Activated naive CD8-positive, alpha-beta T cell treated with anti-CD3 and anti-CD28 coated beads, Interleukin-2, amount 10 ng/mL, durations not matched to agents 7 days and 5 days (primary cell): ENCODE measurements at places on chromosomes 12 and 14. TPM values are rescaled to one million over a fixed set of nuclear protein-coding genes. Genes with fewer than 3 reads are reported as not detected.

GRCh38 chr12:99498756-99499155, 148.8 kb upstream of the GARIN6 start:
- H3K27ac ChIP-seq, result no peak overlapping the region
- no peak for DNase-seq
- H3K27me3 ChIP-seq, result no peaks in the 10 kb centered on the region
- H3K4me1 ChIP-seq, result no peaks in the 10 kb centered on the region
- no peak overlapping the region for H3K4me3 ChIP-seq

- peaks cover 31% of the 10 kb centered on the region for H3K27me3 ChIP-seq
- DNase-seq, result no peak
- no peaks in the 10 kb centered on the region for H3K36me3 ChIP-seq
- H3K4me1 ChIP-seq, result no peaks in the 10 kb centered on the region
Measured at GRCh38 chr14:22721213-22721612, 45.3 kb upstream of the OXA1L start.

GRCh38 chr12:105502426-105502930, 172.0 kb downstream of the C12orf75 start:
- no peak for DNase-seq
- no peak overlapping the region for H3K4me3 ChIP-seq
- H3K4me1 ChIP-seq, result peaks cover 3% of the 10 kb centered on the region
- H3K27me3 ChIP-seq, result peaks cover 20% of the 10 kb centered on the region
- no peaks in the 10 kb centered on the region for H3K36me3 ChIP-seq
- no peak overlapping the region for H3K27ac ChIP-seq

SIX1 gene
- total RNA-seq, result not detected

GRCh38 chr14:66804141-66804540, 296.2 kb downstream of the GPHN start:
- no peak for DNase-seq
- peaks cover 15% of the 10 kb centered on the region for H3K36me3 ChIP-seq
- H3K4me3 ChIP-seq, result no peak overlapping the region
- no peaks in the 10 kb centered on the region for H3K4me1 ChIP-seq
- H3K27ac ChIP-seq, result no peak overlapping the region

GRCh38 chr12:124457287-124458219, 109.9 kb downstream of the NCOR2 start:
- H3K27ac ChIP-seq, result peak overlapping the region; percentile 86
- H3K27me3 ChIP-seq, result no peaks in the 10 kb centered on the region

LGR5 gene
- total RNA-seq, result not detected

DNA sequence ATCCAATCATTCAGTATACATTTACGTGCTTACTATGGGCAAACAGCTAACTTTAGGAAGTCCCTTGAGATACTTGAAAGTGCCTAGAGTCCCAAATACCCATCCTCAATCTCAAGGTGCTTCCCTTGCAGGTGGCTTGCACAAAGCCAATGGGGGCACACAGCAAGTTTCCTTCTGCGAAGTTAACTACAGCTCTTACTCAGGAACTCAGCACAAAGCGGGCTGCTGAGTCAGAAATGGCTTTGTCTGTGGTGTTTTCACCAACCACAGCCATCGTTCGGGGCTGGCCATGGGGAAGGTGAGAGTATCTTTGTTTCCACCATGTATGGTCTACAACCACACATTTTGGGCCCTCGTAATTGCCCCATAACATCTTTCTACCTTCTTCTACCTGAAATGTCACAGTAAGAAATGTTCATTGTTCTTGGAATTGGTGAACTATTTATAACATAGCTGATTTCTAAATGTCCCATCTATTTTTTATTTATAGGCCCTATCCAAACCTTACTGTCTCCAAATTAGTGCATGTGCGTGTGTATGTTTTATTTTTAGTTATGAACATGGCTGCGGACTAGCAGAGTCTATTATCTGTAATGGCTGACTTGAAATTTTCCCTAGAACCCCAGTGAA, 13.9 kb downstream of the MFAP5 start:
- peaks cover 6% of the 10 kb centered on the region for H3K27me3 ChIP-seq
- peaks cover 43% of the 10 kb centered on the region for H3K4me1 ChIP-seq
- H3K27ac ChIP-seq, result peak overlapping the region; percentile 27
- DNase-seq, result peak; percentile 76
- peaks cover 8% of the 10 kb centered on the region for H3K36me3 ChIP-seq

ITGA7 gene
- total RNA-seq, result 4.2 TPM

DNA sequence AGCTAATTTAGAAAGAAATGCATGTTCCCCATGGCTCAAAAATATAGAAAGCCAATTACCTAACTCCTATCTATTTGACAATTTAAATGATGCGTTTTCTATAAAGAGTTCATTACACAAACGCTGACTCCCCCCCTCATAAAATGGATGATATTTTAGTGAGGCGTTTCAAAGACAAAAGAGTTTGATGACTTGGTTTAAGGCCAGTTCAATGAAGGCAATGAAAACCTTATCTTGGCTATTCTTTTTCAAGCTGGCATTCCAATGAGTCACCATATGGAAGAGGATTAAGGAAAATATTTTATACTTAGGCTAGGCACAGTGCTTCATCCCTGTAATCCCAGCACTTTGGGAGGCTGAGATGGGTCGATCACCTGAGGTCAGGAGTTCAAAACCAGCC, 62.7 kb downstream of the HMGA2 start:
- DNase-seq, result no peak
- H3K36me3 ChIP-seq, result no peaks in the 10 kb centered on the region
- H3K4me1 ChIP-seq, result no peaks in the 10 kb centered on the region
- no peak overlapping the region for H3K27ac ChIP-seq

IGF1 gene
- 1.3 TPM for total RNA-seq

- no peak for DNase-seq
- no peaks in the 10 kb centered on the region for H3K4me1 ChIP-seq
- no peak overlapping the region for H3K27ac ChIP-seq
- H3K36me3 ChIP-seq, result no peaks in the 10 kb centered on the region
- no peaks in the 10 kb centered on the region for H3K27me3 ChIP-seq
Measured at GRCh38 chr12:99224237-99224636, 423.3 kb upstream of the GARIN6 start.

OAS2 gene
- total RNA-seq, result 245 TPM

BRI3BP gene
- total RNA-seq, result 17.2 TPM

ADAMTS20 gene
- not detected for total RNA-seq

DNA sequence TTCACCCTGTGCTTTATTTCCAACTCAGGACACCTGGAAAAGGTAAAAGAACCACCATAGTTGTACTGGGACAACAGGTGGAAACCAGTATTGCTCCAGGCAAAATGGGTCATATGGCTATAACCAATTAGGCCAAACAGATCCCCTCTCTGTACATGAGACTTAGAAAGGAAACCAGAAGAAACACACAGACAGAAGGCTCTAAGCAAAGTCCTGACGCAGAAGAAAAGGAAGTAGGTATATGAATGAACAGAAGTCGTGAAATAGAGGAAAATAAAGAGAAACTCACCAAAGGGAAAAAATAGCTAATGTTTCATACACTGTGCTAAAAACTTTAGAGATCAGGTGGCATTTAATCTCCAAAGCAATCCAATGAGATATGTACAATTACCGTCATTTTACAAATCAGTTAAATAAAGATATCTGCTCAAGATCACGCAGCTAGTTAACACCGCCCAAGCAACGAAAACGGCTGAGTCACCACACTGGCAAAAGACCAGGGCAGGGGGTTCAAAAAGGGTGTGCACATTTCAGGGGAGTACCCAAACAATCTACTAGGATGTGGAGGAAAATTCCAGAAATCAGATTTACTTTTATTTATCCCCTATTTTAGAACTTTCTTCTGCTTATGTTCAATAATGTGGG, 82.3 kb downstream of the ITPR2 start:
- H3K4me3 ChIP-seq, result peak overlapping the region; percentile 9
- peak overlapping the region; percentile 19 for H3K27ac ChIP-seq
- H3K4me1 ChIP-seq, result peaks cover 42% of the 10 kb centered on the region
- peaks cover 27% of the 10 kb centered on the region for H3K36me3 ChIP-seq

- no peaks in the 10 kb centered on the region for H3K27me3 ChIP-seq
- H3K4me1 ChIP-seq, result no peaks in the 10 kb centered on the region
- no peak overlapping the region for H3K4me3 ChIP-seq
- no peaks in the 10 kb centered on the region for H3K36me3 ChIP-seq
Measured at GRCh38 chr12:66514581-66514980, 164.3 kb downstream of the GRIP1 start.

CLEC6A gene
- total RNA-seq, result not detected

DNA sequence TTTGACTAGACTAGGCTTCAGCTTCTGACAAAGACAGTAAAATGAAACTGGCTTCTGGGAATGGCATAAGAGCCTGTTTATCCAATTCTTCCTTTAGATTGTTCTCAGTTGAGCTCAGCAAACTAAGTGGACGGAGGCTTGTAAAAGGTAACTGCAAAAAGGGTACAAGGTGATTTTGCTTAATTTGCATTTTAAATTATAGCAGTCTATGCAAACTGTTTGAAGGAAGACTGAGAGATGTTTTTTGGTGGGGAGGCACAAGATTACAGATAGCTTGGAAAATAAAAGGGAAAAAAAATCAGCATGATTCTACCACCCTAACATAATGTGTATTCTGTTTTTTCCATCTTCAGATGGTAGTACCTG, 5.0 kb downstream of the SUSD6 start:
- H3K27me3 ChIP-seq, result no peaks in the 10 kb centered on the region
- peaks cover 21% of the 10 kb centered on the region for H3K36me3 ChIP-seq
- peak overlapping the region; percentile 98 for H3K27ac ChIP-seq
- DNase-seq, result no peak
- H3K4me1 ChIP-seq, result peaks cover 83% of the 10 kb centered on the region

DLGAP5 gene
- total RNA-seq, result 84.8 TPM

- no peaks in the 10 kb centered on the region for H3K36me3 ChIP-seq
- no peak overlapping the region for H3K4me3 ChIP-seq
- peak; percentile 6 for DNase-seq
- no peak overlapping the region for H3K27ac ChIP-seq
Measured at GRCh38 chr14:69317102-69317755, 57.3 kb downstream of the GALNT16 start.

DNA sequence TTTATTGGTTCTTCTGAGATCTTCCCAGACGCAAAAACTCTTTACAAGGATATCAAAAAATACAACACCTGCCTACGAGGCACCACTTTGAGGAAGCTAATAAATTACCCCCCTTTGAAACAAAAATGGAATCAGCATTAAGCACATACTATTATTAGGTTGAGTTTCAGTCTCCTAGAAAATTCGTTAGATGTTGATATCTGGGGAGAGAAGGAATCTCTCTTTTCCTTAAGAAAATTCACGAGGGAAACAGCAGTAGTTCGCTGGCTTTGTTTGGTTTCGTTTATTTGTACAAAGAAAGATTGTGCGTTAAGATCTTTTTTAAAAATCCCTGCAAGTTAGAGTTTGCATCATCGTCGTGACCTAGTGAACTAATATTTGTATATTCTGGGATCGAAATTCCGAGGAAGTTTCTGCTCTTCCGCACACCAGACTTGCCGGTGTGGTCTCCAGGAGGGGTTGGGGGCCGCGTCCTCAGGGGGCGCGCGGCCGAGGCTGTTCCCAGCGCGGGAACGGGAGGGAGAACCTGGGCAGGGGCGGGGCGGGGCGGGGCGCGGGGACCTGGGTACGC, 12.1 kb downstream of the NKX2-1 start:
- peaks cover 2% of the 10 kb centered on the region for H3K4me1 ChIP-seq
- DNase-seq, result no peak
- peaks cover 86% of the 10 kb centered on the region for H3K27me3 ChIP-seq
- peaks cover 3% of the 10 kb centered on the region for H3K36me3 ChIP-seq
- no peak overlapping the region for H3K27ac ChIP-seq

- no peaks in the 10 kb centered on the region for H3K27me3 ChIP-seq
- H3K36me3 ChIP-seq, result no peaks in the 10 kb centered on the region
- no peak overlapping the region for H3K27ac ChIP-seq
- no peak for DNase-seq
- no peaks in the 10 kb centered on the region for H3K4me1 ChIP-seq
Measured at GRCh38 chr12:79444089-79444488, 246.7 kb downstream of the PAWR start.

GRCh38 chr12:120230326-120230973, 29.5 kb upstream of the RPLP0 start:
- H3K27ac ChIP-seq, result peak overlapping the region; percentile 88
- H3K4me1 ChIP-seq, result peaks cover 68% of the 10 kb centered on the region
- no peak for DNase-seq
- peak overlapping the region; percentile 80 for H3K4me3 ChIP-seq
- peaks cover 3% of the 10 kb centered on the region for H3K36me3 ChIP-seq
- H3K27me3 ChIP-seq, result no peaks in the 10 kb centered on the region

DNA sequence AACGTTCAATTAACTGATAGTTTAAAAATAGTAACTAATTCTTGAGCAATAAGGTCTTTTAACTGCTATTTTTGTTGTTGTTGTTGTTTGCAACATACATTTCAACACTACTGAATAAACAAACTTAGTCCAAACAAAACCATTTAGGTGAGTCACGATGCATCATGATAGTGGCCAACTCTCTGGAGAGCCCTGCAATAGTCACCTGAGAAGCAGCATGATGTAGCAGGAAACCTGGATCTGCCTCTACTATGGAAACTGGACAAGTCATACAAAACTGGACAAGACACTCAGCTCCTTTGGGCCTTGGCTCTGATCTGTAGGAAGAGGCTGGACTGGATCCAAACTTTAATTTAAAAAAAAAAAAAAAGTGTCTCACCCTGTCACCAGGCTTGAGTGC, 117.3 kb downstream of the MED13L start:
- H3K4me1 ChIP-seq, result peaks cover 27% of the 10 kb centered on the region
- H3K27me3 ChIP-seq, result no peaks in the 10 kb centered on the region
- H3K27ac ChIP-seq, result no peak overlapping the region
- H3K36me3 ChIP-seq, result no peaks in the 10 kb centered on the region
- no peak for DNase-seq
- H3K4me3 ChIP-seq, result no peak overlapping the region

- H3K27me3 ChIP-seq, result peaks cover 9% of the 10 kb centered on the region
- H3K4me3 ChIP-seq, result no peak overlapping the region
- peaks cover 2% of the 10 kb centered on the region for H3K36me3 ChIP-seq
- peaks cover 32% of the 10 kb centered on the region for H3K4me1 ChIP-seq
- DNase-seq, result no peak
Measured at GRCh38 chr14:50836515-50836914, 5.6 kb upstream of the NIN start.

KRT6B gene
- total RNA-seq, result not detected

DNA sequence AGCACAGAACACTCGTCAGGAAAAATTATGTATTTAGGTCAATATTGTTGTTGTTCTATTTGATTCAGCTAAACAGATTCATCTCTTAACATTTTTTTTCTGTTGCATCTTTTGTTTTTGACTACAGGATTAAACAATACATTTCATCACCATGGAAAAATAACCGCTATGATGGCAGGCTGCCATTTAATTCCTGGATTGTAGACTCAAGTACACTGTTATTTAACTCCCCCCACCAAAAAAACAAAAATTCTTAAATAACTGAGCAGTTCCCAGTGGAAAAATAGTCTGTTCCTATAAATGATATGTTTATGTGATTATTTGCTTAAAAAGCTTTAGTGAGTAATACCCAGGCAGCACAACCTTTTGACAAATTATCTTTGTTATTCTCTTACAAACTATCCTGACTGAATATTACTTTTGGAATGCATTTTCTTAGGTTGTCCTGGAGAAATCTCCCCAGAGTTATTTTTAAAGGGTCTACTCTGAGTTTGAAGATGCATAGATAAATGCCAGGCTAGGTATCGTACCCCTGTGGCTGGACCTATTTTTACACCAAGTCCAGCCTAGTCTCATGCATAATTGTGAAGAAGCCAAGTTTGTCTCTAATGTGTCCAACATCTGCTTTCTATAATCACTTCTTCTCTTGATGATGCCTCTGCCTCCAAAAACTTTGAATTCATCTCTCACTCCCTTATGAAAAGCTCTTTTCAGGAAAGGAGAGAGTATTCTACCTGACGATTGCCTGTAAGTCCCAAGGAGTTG, 3.7 kb downstream of the KERA start:
- DNase-seq, result no peak
- no peaks in the 10 kb centered on the region for H3K4me1 ChIP-seq
- H3K36me3 ChIP-seq, result no peaks in the 10 kb centered on the region
- peaks cover under 1% of the 10 kb centered on the region for H3K27me3 ChIP-seq
- no peak overlapping the region for H3K4me3 ChIP-seq
- no peak overlapping the region for H3K27ac ChIP-seq

KLRG1 gene
- 16.1 TPM for total RNA-seq

- H3K27ac ChIP-seq, result no peak overlapping the region
- no peaks in the 10 kb centered on the region for H3K36me3 ChIP-seq
- DNase-seq, result no peak
- H3K4me1 ChIP-seq, result peaks cover 3% of the 10 kb centered on the region
Measured at GRCh38 chr14:72308967-72309485, 376.8 kb downstream of the RGS6 start.
